Nephron progenitor cell (in vitro differentiated cells): ENCODE measurements at places on chromosomes 13 and 19.

GRCh38 chr13:40362502-40362901 is 303.9 kb downstream of the FOXO1 start:
- no peak for DNase-seq

DNA sequence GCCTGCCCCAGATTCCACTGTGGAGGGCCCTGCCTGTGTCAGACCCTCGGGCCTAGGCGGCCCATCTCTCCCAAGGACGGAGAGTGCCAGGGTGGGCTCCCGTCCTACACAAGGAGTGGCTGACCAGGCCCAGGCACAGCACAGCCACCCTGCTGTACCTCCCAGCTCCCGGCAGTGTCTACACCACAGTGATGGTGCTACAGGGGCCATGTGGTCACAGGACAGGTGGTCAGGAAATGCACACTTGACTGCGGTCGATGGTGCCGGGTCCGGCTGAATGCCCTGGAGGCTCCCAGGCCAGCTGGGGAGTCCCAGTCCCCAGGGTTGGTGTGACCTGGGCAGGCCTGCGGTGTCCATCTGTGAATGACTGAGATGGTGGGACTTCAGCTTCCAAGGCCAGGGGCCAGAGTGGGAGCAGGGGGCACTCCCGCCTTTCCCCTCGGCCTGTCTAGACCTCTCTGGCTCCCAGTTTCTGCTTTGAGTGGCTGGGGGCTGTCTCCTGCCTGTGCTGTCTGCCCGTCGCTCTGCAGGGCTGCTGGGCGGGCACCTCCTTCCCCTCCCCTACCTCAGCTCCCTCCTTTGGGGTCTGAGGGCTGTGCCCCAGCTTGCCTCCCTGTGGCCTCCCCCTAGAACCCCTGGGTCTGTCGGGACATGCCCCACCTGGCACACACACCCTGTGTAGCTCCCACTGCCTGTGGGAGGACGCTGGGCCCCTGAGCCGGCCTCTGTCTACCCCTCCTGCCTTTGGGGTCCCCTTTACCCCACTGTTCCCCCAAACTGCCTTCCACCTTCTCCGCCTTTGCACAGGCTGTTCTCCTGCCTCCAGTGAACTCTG is 12.5 kb downstream of the DDA1 start:
- DNase-seq = no peak

- no peak for DNase-seq
Observed at GRCh38 chr13:75836441-75836840, 200.3 kb downstream of the LMO7 start.

DNA sequence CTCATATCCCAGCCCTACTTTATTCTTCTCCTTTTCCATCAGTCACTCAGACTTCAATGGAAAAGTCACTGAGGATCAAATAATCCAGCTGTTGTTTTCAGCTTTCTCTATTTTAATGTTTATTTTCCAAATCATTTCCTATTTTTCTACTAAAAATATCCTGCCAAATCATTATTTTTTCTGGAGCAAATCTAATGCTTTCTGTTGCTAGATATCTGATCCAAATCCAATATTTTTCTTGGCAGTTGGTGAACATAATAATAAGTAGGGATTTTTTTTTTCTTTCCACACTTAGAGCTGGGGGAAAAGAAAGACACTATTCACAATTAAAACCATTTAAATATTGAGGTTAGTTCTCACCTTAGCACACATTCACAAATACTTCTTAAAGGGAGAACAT is 656.1 kb downstream of the DACH1 start:
- DNase-seq = no peak

DNA sequence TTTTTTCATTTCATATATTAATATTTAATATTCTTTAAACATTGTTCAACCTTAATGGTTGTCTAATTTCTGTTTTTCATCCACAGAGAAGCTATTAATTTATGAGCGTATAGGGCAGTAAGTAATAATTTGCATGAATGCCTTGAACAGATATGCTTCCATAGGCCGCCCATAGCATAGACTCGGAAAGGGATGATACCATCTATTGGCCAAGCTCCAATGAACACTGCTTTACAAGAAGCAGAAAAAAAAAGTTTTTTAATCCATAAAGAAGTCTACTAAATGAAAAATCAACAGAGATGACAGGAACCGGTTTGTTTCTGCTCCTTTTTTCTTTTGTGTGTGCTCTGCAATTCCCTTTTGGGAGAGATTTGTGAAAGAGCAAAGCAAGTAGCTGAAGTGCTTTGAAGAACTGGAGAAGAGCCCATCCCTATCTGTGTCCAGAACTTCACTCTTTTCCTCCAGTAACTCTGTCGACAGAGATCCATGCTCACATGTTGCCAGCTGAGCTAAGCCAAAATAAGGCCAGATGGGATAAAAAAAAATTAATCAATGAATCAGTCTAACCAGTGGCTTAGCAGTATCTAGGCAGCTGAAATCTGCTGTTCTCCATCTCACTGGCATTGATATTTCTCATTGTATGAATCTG is 215.9 kb upstream of the SOX21 start:
- no peak for DNase-seq

- DNase-seq = no peak
Observed at GRCh38 chr13:33031277-33031676, 15.1 kb downstream of the KL start.

- DNase-seq = no peak
Observed at GRCh38 chr19:27993619-27994570, 1219.1 kb downstream of the UQCRFS1 start.

GRCh38 chr19:46349311-46349993 is 2.6 kb downstream of the PPP5C start:
- DNase-seq = no peak

- DNase-seq = no peak
Observed at GRCh38 chr13:32429433-32429909, 1.5 kb upstream of the N4BP2L1 start.

DNA sequence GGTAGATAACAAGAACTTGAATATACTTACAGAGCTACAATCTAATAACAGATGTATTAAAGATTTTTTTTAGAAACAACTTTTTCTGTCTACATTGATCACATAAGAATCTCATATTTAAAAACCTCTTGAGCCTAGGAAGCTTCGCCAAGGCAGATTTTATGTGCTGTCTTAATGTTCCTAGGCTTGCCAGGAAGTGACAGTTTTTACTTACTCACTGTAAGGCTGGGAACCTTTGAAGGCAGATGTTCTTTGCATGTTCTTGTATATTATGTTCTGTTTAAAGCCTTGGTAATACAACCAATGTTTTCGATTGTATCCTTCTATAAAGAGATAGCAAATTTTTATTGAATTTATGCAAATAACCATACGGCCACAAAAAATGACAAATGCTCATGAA is 492.7 kb downstream of the GPC5 start:
- DNase-seq = no peak

DNA sequence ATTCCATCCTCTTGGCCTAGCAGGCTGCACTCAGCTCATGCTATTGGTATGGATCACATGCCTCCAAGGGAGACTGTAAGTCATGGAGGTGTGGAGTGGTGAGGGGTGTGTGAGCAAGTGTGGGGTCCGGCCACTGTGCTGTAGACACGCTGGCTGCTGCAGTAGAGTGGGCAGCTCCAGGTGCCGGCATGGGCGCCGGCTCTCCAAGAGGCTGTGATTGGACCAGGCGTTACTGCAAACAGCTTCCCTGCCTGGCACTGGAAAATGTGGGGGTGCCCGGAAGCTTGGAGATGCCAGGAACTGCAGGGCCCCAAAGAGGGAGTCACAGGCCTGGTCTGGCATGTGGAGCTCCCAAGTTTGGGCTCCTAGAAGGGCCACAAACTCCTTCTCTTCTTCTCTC is 245.7 kb downstream of the GPC6 start:
- no peak for DNase-seq

DNA sequence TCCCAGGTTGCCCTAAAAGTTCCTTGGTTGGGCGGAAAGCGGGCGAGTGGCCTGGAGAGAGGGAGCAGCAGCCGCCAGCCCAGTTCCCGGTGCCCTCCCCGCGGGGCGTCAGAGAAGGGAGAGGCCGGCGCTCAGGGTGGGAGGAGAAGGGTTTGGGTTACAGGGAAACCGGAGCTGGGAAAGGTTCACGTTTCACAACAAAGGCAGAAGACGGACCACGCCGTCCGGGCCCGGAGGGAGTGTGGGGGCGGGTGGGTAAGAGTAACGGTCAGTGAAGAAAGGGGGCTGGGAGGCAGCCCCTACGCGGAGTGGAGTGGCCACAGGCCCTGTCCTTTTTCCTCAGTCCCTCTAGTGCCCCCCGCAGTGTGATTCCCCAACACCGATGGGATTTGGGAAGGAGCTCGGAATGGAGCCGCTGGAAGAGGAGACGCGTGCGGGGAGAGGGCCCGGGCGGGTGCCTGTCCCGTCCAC is 1.6 kb downstream of the SIX5 start:
- peak; percentile 84 for DNase-seq

- no peak for DNase-seq
Observed at GRCh38 chr13:47117268-47117667, 220.4 kb upstream of the HTR2A start.

DNA sequence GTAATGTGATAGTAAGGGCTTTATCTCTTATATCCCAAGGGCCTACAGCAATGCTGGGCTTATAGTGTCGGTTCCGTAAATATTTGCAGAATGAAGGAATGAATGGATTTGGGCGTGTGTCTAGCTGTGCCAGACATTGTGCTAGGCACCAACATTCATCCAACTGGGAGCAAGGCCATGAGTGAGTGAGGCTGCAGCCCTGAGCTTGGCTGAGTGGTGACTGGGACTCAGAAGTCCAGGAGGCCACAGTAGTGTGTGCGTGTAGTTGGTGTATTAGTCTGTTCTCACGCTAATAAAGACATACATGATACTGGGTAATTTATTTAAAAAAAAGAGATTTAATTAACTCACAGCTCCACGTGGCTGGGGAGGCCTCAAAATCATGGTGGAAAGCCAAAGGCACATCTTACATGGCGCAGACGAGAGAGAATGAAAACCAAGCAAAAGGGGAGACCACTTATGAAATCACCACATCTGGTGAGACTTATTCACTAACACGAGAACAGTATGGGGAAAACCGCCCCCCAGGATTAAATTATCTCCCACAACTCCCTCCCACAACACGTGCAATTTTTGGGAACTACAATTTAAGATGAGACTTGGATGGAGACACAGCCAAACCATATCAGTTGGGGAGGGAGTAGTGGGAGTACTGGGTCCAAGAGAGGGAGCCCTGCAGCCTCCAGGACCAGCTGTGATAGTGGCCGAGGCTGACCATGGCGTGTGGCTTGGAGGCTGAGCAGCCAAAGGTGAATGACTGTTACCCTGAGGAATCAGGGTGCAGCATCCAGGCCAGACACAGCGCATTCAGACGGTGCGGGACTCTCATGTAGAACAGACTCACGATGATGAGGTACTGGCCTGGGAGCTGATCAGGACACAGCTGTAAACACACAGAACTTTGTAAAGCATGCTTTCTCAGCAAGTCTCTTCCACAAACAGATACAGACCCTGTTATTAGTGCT is 104.6 kb downstream of the TEX26 start:
- no peak for DNase-seq
